ENCODE measurements at places on chromosomes 2 and 18.
A peak's percentile ranks its signal among the peaks of the same experiment; 100 is the strongest.

DNA sequence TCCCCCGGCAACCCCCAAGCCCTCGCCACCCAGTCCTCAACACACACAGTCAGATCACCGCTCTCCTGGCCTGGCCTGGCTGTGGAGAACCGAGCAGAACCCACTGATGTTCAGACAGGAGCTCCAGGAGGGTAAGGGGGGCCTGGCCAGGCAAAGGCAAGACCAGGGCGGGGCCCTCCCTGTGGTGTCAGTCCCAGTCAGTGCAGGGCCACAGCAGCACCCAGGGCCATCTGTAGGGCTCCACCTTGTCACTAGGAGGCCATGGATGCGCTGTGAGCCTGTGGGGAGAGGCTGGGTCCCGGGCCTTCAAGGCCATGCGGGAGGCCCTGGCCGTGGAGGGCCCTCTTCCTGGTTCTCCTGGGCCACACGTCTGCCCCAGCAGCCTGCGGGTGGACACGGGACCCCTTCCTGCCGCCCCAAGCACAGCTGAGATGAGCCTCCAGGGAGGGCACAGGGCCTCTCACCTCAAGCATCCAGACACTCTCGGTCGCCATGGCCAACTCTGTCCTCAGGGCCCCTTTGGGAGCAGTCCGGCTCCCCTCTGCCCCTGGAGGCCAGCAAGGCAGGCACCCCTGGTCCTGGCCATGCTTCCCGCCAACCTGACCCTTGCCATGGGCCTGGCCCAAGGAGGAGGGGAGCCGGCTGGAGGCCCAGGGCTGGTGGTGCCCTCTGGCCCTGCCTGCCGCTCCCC, 2.0 kb downstream of the ANO7 start:
- DNase-seq: no peak

DNA sequence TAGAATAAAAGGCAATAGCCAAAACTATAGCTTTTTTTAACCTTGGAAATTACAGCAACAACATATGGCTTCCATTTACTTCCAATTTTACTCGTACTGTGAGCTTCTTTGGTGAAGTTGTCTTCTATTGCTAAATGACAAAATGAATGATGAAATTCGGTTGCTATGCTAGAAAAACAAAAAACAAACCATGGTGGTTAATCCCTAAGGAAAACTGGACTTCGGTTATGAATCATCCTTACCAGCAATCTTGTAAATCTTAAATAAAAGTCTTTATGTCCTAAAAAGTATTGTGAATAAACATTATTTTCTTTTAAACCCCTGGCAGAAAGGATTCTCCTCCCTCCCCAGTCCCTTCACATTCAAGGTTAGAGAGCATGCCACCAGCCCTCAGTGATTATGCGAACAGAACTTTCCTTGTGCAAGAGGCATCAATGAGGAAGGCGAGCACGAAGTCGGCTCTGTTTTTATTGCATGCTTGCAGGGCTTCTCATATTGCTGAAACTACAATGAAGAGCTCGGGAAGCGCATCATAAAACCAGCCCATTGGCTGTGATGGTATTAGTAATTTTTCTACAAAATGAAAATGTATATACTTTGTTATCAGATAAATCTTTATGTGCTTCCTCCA, 62.9 kb downstream of the ZNF521 start:
- DNase-seq: no peak

- peak; percentile 35 for DNase-seq
Measured at GRCh38 chr2:111028720-111029119, 92.0 kb upstream of the BCL2L11 start.

- DNase-seq: no peak
Measured at GRCh38 chr2:200125444-200126284, 170.3 kb downstream of the MAIP1 start.
